Endothelial cell (in vitro differentiated cells): ENCODE measurements at places on chromosomes 13 and 19.

- no peak for DNase-seq
These were observed 147.4 kb downstream of the ABCC4 start for GRCh38 chr13:95153647-95154412.

DNA sequence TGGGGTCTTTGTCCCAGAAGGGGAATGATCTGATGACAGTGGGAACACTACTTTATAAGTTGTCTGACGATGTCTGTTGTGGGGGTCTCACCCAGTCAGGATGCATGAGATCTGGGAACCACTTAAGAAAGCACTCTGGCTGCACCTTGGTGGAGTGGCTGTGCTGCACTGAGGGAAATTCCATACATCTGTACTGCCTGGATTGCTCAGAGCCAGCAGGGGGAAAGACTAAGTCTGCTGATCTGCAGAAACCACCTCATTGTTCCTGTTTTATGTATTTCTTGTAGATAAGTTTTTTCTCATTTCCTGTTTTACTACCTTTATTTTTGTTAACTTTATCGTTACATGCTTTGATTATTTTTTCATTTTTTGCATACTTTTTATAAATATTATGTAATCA, 27.3 kb downstream of the ZNF430 start:
- no peak for DNase-seq

GRCh38 chr19:38674388-38675171, 27.1 kb downstream of the ACTN4 start:
- no peak for DNase-seq

DNA sequence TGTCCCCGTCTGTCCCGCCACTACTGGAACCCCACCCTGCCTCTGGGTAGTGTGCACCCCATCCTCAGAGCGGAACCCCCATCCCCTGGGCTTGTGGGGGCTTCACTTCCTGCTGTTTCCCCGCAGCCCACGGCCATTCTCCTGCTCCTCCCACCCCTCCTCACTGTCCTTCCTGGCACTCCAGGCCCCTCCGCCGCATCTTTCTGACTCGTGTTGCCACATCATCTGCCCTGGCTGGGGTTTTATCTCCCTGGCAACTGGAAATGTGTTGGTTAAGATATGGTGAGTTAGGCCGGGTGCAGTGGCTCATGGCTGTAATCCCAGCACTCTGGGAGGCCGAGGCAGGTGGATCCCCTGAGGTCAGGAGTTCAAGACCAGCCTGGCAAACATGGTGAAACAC, 37.3 kb downstream of the KDM4B start:
- no peak for DNase-seq

DNA sequence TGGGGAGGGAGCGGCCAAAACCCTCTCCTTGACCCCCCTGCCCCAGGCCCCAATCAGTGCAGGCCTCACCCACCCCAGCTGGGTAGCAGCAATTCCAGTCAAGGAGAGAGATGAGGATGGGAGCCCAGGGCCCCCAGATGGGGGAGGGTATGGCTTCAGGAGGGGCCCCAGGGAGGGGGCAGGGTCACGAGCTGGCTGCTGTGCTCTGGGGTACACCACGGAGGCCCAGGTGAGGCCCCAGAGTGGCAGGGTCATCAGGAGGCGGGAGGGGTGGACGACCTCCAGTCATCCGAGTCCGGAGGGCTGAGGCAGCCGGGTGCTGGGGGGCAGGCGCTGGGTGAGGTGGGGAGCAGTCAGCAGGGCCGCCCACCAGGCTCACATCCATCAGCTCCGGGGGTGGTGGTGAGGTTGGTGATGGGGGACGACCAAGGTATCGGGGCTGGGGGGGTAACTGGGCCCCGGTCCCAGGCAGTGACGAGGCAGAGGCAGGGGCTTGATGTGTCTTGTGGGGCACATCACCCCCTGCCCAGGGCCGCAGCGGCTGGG, 8.4 kb downstream of the DYRK1B start:
- DNase-seq = no peak

- no peak for DNase-seq
These were observed 320.1 kb upstream of the SLC10A2 start for GRCh38 chr13:103386341-103386740.

GRCh38 chr19:11191273-11191755, 6.0 kb downstream of the KANK2 start:
- DNase-seq = no peak

DNA sequence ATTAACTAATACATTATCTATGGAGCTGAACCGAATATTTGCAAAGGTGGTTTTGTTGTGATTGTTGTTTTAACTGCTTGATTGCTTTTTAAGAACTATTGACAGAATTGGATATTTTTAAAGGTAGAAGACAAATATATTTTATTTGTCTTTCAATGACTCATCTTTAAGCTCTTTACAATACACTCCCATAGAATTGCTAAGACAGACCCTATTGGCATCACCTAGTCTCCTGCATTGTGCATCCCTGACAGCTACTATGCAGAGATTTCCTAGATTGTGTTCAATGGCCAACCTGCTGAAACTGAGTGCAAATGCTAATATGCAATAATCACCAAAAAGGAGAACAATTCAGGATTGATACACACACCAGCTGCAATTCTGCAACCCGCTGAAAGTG, 19.7 kb upstream of the SCEL start:
- DNase-seq = no peak

GRCh38 chr19:52748336-52748950, 13.6 kb upstream of the ZNF611 start:
- peak; percentile 7 for DNase-seq

- no peak for DNase-seq
These were observed 26.0 kb downstream of the IRS2 start for GRCh38 chr13:109760402-109760801.

DNA sequence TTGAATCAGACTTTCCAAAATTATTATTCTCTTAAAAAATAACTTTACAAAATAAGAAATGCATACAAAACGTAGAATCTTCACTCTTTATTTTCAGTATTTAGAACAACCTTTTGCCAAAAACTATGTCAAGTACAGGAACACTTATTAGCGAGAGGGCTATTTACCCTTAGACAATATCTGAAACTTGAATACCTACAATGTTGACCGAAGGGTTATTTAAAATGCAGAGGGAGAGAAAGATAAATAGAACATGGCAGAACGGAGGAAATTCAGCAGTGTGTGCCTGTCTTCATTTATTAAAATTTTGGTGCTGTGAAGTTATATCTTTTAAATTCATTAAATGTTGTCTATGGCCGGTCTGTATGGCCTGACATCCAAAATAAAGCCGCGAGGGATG, 198.8 kb downstream of the EFNB2 start:
- DNase-seq = no peak

GRCh38 chr19:40774916-40775631, at the start of gene MIA:
Gene MIA, plus strand, starts transcription at chr19:40775521. Its CDS starts 22 bp downstream, at chr19:40775543.
- DNase-seq = no peak

GRCh38 chr19:1074544-1075283, 7.7 kb downstream of the ARHGAP45 start:
- no peak for DNase-seq

DNA sequence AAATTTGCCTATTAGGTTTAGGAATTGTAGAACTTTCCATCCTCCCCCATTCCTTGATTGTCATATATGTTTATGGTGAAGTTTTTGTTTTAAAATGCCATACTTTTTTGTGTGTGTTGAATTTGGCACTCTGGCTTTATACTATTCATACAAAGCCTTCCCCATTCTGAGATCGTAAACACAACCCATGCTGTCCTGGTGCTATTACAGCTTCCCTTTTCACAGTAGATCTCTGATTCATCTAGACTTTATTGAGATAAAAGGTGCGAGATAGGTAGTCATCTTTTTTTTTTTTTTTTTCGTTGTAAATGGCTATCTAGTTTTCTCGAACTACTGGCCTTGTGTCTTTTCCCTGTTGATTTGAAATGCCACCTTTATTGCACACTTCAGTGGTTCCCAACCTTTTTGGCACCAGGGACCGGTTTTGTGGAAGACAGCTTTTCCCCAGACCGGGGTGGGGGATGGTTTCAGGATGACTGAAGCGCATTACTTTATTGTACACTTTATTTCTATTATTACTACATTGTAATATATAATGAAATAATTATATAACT, 94.6 kb downstream of the LRCH1 start:
- DNase-seq = no peak

GRCh38 chr13:93320942-93321341, 94.3 kb downstream of the GPC6 start:
- DNase-seq = no peak
